NCI-H1092 (cell line): ENCODE measurements at places on chromosomes 13 and 19.

GRCh38 chr19:4362831-4363545 is 19.6 kb downstream of the MPND start:
- DNase-seq: no peak

- no peak for DNase-seq
Observed at GRCh38 chr13:45086484-45086883, 33.8 kb upstream of the GTF2F2 start.

DNA sequence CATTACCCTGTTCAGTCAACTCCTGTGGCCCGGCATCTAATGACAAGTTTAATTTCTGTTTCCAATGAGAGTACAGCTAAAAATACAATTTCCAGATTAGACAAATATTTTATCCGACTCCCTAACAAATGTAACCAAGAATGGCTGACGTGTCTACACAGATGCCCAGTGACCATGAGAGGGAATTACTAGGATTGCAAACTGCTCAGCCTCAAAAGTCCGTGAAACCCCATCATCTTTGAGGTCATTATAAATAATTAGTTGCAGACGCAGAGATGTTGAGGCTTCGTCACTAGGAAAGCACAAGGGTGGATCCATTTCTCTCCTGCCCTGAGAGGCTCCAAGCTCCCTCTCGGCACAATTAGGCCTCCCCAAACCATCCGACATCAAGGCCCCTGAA is 104.1 kb upstream of the ZNF507 start:
- no peak for DNase-seq

- no peak for DNase-seq
Observed at GRCh38 chr13:69866555-69866954, 241.1 kb upstream of the ATXN8OS start.

DNA sequence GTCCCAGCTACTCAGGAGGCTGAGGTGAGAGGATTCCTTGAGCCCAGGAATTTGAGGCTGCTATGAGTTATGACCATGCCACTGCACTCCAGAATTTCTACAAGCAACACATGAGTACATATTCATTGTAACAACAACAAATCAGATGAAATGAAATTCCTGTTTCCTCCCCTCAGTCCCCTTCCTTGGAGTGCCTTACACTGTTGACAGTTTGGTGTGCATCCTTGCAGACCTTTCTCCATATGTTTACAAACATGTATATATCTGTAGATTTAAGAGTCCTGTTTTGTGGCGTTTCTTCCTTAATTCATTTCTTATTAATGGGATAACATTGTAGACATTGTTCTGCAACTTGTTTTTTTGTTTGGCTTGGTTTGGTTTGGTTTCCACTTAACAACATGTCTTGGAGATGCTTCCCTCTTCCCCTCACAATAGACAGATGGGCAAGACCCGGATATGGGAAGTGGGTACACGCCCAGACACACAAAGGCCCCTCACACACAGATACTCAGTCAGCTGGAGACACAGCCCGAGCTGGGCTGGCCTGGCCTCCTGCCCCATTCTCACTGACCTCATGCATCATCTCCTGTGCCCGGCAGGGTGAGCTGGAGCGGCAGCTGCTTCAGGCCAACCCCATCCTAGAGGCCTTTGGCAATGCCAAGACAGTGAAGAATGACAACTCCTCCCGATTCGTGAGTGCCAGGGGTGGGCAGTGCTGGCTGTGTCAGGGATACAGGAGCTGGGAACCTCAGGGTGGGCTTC is 21.7 kb downstream of the MYH14 start:
- no peak for DNase-seq
